ENCODE measurements at places on chromosomes 2 and 18.
A peak's percentile ranks its signal among the peaks of the same experiment; 100 is the strongest.

DNA sequence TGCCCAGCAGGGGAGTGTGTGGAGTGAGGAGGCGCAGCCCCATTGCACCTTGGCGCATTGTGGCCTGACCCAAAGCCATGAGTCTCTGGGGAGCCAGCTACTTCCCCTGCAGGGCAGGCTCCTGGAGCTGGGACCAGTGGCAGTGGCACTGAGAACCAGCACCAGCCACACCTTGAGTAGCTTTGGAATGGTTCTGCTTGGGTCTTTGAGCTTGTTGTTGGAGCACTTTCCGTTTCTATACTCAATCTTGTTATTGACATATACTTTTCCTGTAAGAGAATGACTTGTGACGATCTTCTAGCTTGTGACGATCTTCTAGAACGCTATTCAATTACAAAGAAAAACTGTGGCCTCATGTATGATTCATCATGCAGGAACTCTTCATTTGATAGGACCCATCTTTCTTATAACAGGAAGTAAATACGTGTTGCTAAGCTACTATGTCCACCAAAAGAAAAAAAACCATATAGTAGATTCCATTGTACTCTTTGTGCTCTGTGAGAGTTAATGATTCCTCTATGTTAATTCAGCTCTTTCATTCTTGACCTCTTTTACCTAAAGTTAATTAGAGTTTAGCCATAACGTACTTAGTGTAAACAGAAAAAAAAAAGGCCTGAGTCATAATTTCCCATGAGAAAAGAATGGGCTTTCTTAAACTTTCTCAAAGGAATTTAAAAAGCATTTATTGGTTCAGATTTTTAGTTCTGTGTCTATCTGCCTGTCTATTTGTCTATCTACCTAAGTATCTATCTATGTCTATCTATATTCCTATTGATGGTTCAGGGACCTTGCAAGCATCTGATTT is 113.1 kb downstream of the GATA6 start:
- DNase-seq, result no peak

GRCh38 chr18:68150961-68151360 is 563.9 kb downstream of the TMX3 start:
- DNase-seq, result no peak

GRCh38 chr2:10222-10875 is 36.0 kb downstream of the FAM110C start:
- DNase-seq, result no peak

- DNase-seq, result no peak
Observed at GRCh38 chr2:56456791-56457190, 273.0 kb downstream of the CCDC85A start.

- no peak for DNase-seq
Observed at GRCh38 chr2:123468071-123468470, 557.0 kb upstream of the CNTNAP5 start.

- DNase-seq, result no peak
Observed at GRCh38 chr2:84801811-84802210, 79.1 kb downstream of the TRABD2A start.

- DNase-seq, result no peak
Observed at GRCh38 chr2:219331560-219332213, 857 bp downstream of the RESP18 start.

DNA sequence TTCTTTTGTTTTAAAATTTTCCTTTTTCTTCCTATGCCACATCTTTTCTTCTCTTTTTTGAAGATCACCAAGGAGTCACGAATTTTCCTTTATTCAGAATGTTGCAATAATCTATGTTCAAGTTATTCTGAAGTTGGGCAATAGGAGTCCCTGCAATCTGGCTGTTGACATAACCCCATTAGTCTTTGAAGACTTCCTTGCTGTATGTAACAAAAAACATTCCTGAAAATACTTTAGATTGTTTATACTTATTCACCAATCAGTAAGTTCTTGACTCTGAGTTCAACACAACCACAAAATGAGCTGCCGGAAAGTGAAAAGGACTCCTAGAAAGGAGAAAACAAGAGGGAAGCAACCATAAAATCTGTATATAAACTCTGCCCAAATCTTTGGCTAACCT is 62.8 kb downstream of the TMEM237 start:
- no peak for DNase-seq

- DNase-seq, result no peak
Observed at GRCh38 chr2:14219306-14219705, 413.2 kb upstream of the LRATD1 start.

- DNase-seq, result no peak
Observed at GRCh38 chr18:74316257-74317170, 875 bp downstream of the C18orf63 start.

GRCh38 chr2:191811807-191812602 is 34.9 kb downstream of the CAVIN2 start:
- peak; percentile 8 for DNase-seq

DNA sequence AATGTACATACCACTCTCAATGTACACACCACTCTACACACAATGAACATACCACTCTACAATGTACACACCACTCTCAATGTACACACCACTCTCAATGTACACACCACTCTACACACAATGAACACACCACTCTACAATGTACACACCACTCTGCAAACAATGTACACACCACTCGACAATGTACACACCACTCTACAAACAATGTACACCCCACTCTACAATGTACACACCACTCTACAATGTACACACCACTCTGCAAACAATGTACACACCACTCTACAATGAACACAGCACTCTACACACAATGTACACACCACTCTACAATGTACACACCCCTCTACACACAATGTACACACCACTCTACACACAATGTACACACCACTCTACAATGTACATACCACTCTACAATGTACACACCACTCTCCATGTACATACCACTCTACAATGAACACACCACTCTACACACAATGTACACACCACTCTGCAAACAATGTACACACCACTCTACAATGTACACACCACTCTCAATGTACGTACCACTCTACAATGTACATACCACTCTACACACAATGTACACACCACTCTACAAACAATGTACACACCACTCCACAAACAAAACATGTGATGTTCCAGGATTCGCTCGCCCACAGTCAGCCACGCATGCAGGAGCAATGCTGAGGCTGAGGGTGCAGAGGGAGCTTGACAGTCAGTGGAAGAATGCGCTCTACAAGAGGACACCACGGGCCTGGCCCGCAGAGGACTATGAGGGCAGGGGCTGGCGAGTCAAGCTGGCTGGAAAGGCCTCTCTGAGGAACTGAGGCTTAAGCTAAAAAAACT is 118.2 kb downstream of the HDAC4 start:
- DNase-seq, result no peak

DNA sequence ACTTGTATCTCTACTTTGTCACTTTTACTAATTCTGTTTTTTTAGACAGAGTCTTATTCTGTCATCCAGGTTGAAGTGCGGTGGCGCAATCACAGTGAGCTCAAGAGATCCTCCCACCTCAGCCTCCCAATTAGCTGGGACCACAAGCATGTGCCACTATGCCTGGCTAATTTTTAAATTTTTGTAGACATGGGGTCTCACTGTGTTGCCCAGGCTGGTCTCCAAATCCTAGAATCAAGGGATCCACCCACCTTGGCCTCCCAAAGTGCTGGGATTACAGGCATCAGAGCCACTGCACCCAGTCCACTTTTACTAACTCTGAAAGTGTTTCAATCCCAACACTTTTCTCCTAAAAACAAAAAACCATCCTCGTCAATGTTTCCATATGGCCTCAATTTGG is 94.9 kb downstream of the MALT1 start:
- DNase-seq, result no peak

DNA sequence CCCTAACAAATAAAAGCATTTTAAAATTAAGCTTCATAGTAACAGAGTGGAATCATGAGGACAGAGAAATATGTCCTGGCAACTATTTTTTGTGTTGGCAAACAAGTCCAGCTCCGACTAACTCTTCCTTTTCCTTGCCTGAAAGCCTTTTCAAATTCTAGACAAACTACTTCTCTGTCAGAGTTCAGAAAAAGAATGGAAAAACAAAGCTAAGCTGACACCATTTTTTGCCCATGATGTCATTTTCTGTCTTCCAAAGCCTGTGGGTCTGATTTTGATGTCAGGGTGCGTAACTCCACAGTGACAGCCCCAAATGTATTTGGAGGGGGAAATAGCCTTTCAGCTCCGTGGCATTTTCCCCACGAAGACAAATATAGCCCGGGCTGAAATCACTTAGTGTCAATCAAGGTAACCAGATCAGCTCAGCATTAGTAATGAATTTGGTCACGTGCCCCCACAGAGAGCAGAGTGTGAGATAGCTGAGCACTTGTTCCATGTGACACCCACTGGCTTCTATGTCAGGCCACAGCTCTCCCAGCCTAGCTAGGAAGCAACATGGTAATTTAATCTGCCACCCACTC is 233.0 kb upstream of the SIX2 start:
- DNase-seq, result no peak

- no peak for DNase-seq
Observed at GRCh38 chr2:67290451-67291290, 106.5 kb upstream of the ETAA1 start.

DNA sequence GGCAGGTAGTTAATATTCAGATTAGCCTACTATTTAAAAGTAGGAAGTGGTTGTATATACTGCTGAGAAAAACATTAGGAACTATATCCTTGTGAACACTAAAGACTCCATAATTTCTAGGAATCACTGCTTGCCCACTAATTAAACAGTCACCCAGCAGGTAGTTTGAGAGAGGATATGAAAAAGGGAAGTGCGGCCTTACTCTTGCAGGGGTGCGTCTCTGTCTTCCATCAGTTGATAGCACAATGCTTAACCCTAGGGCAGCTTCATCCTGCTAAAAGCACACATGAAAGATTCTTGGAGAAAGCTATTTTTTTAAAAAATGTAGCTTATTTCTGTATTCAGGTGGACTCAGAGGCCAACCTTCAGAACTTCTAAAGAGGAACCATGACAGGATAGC is 53.1 kb upstream of the ATP5MC3 start:
- DNase-seq, result no peak

DNA sequence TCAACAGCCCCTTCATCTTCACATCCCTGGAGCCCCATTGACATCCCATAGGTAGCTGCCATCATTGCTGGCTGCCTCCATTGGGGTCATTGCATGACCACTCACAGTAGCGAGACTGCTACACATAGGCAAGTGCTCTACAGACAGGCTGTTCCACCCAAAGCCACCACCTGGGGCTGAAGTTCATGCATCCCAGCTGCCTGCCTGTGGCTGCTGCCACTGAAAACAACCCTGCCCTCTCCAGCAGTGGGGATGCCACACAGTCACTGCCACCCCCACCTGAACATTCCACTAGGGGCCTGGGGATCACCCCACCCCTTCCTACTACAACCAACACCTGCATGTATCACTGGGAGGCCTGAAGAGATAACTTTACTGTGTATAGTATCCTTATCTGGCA is 59.5 kb upstream of the CTAGE1 start:
- DNase-seq, result no peak

GRCh38 chr18:6561862-6562291 is 147.2 kb upstream of the L3MBTL4 start:
- no peak for DNase-seq

- no peak for DNase-seq
Observed at GRCh38 chr2:228602288-228602687, 420.8 kb upstream of the SPHKAP start.

DNA sequence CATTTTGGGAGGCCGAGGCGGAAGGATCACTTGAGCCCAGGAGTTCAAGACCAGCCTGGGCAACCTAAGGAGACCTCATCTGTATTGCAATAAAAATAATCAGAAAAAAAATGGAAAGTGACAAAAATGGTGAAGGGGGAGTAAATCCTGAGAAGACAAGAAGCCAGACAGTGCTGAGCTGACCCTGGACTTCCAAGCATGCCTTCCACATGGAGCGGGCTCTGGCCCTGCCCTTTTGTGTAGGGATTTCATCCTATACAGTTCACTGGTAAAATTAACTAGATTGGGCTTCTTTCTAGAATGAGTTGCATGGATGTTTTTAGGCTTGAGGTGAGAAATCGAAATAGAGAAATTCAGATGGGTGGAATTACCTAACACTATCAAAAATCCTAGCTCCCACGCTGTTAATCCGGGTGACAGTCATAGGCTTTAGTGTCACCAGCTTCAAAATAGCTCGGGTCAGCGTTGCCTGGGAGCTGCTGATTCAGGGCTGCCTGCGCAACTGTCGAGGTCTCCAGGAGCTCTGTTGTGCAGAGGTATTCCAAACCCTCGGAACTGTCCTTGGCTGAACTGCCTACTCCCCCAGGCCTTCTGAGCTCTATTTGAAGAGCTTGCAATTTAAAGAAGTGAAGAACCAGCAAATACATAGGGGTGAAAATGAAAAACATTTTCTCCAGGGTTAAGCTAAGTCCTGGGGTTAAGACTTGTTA is 21.5 kb upstream of the ZNF532 start:
- DNase-seq, result no peak

- DNase-seq, result no peak
Observed at GRCh38 chr2:177211169-177211568, 1.4 kb upstream of the HNRNPA3 start.

DNA sequence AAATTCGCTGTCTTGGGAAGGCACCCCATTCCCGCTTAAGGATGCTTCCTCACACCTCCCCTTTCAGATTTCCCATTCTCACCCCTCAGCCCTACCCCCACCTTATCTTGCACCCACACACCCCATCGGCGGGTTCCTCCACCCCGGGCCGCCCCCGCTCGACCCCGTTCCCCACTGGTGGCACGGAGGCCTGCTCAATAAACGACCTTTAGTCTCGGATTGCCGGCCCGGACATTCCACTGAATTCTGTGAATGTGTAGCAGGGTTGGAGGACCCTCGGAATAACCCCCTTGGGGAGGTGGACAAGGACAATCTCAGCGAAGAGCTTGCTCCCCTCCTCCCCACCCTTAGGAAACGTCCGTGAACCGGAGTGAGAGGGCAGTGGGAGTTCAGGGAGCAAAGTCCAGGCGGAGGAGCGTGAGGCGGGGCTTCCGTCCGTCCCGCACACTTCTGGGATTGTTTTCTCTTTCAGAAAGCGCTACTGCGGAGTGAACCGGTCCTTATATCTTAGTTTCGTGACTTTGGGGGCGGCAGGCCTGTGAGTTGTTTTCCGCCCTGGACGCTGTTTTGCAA is 2.8 kb upstream of the LBX2 start:
- DNase-seq, result no peak
